ENCODE measurements at places on chromosomes 5 and 9.
A peak's percentile ranks its signal among the peaks of the same experiment; 100 is the strongest.

GRCh38 chr5:68215898-68216244 is 315 bp downstream of the PIK3R1 start:
- DNase-seq, result no peak

GRCh38 chr5:43233946-43234345 is 41.9 kb downstream of the NIM1K start:
- DNase-seq, result no peak

GRCh38 chr5:54620141-54620933 is 102.8 kb downstream of the SNX18 start:
- no peak for DNase-seq

DNA sequence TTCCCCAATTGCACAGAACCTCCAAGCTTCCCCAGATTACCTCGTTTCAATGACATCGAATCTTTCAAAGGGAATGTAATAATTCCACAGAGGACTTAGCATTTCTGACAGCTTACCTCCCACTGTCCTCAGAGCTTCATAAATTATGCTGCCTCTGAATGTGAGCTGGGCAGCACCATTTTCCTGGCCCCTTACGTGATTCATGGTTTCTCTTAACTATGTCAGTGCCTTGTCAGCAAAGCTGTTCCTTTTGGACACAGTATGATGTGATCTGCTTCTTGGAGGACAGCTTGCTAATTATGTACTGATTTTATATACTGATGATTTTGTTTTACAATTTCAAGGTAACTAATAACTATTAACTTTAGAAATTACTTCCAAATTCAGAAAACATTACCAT is 27.7 kb upstream of the SSBP2 start:
- no peak for DNase-seq

DNA sequence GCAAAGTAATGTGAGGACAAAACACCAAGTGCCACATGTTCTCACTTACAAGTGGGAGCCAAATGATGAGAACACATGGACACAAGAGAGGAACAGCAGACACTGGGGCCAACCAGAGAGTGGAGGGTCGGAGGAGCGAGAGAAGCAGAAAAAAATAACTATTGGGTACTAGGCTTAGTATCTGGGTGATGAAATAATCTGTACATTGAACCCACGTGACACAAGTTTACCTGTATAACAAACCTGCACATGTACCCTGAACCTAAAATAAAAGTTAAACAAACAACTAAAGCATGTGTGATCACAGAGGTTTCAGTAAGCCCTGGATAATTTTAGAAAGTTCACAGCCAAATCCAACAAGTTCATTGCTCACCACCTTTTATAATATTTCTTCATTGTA is 160.1 kb downstream of the TENT4A start:
- DNase-seq, result no peak

DNA sequence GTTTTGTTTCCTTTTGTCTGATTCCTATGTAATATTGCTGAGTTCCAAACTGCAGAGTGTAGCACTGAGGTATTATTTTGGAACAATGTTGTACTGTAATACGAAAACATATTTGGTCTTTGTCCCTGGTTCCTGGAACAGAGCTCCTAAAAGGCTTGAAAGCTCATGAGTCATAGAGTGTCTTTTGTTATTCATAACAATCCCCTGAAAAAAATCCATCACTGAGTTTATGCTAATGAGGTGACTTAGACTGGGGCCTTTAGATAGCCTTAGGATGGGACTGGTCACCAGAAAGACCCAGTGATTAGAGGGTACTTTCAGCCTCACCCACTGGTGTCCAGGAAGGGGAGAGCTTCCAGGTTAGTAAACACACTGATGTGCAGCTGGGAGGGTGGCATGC is 132.7 kb upstream of the POU5F2 start:
- no peak for DNase-seq

DNA sequence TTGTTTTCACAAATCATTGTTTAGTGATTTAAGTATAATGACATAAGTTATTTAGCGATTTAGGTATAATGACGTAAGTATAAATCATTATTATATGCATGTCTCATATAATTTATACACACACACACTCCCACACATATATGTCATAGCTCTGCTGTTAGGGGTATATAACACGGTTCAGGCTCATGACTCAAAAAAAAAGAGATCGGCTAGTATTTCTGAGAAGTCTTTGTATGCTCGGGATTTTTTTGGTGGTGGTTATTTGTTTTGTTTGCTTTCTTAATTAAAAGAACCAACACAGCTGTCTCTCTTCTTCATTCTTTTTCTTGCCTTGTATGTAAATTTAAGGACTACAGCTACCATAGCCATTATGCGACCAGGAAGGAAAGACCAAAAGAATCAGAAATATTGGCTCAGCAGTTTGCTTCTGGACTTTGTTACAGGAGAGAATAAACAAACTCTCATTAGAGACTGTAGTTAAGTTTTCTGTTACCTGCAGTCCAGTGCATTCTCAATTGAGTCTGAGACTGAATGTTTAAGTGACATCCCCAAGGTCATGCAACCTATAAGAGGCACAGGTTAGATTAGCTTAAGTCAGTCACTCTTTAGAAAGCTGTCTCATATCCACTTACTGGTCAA is 83.2 kb upstream of the NREP start:
- DNase-seq, result no peak

- DNase-seq, result no peak
These were observed 1.1 kb downstream of the CPLX2 start for GRCh38 chr5:175872287-175873087.

DNA sequence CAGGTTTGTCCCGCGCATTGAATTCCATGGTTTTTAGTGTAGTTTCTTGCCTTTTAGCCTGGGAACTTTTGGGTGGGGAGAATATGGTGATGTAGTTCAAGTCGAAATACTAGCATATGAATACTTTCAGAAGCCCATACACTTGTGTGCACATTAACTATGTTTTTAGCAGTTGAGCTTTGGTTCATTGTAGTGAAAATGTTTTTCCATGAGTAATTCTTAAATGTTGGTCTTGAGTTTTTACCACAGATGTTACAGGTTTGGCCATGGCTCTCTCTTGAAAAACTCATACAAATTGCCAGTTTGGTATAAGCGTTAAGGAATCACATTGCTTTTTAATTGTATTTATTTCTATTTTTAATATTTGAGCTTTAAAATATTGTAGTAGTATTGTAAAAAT is 45.6 kb downstream of the TRIO start:
- DNase-seq, result no peak

DNA sequence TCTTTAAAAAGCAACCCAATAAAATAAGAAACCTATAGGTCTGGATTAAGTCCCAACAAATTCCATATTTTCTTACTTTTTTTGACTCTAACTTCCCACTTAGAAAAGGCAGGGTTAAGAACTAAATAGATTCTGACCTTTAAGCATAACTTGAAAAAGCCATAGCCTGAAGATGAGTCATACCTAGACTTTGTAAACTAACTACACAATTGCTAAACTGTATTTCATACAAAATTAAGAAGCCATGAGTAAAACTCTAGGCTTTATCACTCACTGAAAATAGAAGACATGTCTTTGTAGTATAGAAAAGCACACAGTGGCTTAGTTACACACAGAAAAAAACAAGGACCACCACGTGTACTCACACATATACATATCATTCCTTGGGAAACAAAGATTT is 51.5 kb downstream of the MLLT3 start:
- DNase-seq, result no peak

GRCh38 chr9:134327671-134328231 is 1.5 kb downstream of the RXRA start:
- DNase-seq, result peak; percentile 55

Measured in Right ventricle myocardium inferior (tissue), 1 donor.